ENCODE measurements at places on chromosomes 2 and 18.

GRCh38 chr18:58263055-58263957 is 219.3 kb downstream of the NEDD4L start:
- DNase-seq: no peak

GRCh38 chr18:12882453-12883371 is 1.3 kb downstream of the PTPN2 start:
- DNase-seq: no peak

GRCh38 chr2:195520671-195521155 is 136.3 kb upstream of the SLC39A10 start:
- no peak for DNase-seq

DNA sequence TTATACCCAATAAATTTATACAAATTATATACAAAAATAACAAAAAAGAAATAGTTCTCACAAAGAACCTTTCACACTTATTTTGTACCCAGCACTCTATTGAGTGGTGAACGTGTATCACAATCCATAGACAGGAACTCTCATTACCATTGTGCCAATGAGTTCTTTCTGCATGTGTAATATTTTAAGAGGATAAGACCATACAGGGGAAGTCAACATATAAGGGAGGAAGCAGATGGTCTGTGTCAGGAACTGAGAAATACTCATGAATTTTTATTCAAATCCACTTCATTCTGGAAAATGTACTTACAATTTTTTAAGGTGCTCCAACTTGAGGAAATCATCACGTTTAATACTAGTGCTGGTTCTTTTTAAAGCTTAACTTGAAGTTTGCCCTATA is 27.1 kb upstream of the ELOA2 start:
- DNase-seq: no peak

- DNase-seq: no peak
Measured at GRCh38 chr2:99422599-99422998, 67.2 kb downstream of the REV1 start.

DNA sequence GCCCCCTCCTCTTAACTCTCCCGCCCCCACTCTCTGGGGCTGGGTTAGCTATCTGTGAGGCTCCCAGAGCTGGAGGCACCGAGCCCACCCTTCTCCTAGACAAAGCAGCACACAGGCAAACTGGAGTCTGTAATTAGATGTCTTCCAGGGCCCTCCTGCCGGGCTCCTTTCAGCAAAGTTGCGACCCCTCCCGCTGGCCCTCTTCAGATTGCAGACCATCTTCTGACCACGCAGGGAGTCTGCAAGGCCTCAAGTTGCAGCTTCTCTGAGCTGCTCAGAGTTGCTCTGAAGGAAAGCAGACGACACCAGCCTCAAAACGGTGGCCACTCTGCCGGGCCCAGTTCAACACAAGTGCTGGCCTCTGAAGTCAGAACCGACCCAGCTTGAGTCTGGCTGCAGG is 228.4 kb upstream of the COPS8 start:
- no peak for DNase-seq

GRCh38 chr18:3816610-3817363 is 366.8 kb downstream of the TGIF1 start:
- no peak for DNase-seq

DNA sequence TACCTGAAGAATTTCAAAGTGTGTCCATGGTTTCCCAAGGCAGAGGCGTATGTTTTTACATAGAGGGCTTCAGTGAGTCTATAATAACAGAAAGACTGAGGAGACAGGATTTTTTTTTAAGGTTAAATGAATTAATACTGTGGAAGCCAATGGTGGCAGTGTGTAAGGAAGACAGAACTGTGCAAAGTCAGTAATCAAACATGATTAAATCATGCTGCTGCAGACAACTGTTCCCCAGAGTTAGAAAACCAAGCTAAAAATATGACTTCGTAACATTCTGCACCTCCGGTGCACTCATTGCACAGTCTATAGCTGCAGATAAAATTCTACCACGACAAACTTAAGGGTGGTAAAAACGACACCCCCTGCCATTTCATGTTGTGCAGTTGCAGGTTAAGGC is 309.6 kb upstream of the TRIB2 start:
- no peak for DNase-seq

DNA sequence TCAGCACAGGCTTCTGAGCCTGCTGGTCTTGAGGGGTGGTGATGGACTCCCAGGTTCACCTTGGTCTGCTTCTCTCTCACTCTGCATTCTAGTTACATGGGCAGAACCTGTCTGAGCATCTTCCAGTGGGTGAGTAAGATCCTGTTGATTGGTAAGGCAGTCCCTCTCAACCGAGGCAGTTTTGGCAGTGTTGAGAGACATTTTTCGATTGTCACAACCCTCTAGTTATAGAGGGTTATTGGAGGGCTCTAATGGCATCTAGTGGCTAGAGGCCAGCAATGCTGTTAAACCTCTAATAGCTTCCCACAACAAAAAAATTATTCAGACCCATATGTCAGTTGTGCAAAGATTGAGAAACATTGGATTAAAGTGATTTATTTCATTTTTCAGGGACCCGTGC is 9.3 kb upstream of the MGAT5 start:
- DNase-seq: no peak

GRCh38 chr2:22153931-22154613 is 1030.3 kb downstream of the TDRD15 start:
- DNase-seq: no peak

Measured in activated CD8-positive, alpha-beta memory T cell treated with anti-CD3 and anti-CD28 coated beads for 1 hour (primary cell).